ENCODE measurements at places on chromosomes 6 and 20.

GRCh38 chr6:18211338-18211737 lies 53.0 kb downstream of the DEK start:
- no peak for DNase-seq

GRCh38 chr6:41887331-41887751 lies 7.8 kb downstream of the USP49 start:
- DNase-seq, result no peak

DNA sequence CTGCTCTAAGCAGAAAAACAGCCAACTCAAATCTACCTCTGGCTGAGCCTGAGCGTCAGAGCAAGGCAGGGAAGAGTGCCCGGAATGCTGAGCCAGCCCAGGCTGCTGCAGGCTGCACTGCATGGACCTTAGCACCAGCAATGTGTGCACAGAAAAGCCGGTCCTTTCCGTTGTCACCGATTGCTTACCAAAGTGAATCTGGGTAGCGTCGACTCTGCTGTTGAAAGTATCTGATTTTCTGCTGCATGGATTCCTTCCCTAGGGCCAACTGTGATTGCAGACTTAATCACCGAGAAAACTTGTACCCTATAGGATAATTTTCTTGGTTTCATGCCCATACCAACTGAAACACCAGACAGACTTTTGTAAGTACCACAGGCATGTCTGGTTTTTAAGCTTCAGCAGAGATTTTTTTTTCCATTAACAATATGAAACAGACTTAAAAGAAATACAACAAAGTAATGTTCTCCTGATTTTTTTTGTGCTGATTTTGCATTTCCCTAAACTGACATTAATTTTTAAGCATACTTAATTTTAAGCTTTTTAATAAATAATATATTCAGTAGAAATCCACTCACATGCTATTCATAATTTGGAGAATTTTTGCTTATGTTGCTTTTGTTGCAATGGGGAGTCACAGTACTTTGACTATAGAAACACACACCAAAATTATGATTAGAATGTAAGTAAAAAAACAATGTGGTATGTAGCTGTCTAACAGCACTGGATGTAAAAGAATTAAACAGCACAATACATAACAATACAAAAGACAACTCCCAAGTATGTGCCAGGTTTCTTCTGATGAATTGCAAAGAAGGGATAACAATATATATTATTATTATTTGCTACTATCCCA lies 218.0 kb downstream of the THBS2 start:
- no peak for DNase-seq

- no peak for DNase-seq
Measured at GRCh38 chr6:35518566-35519312, 6.0 kb upstream of the TULP1 start.

GRCh38 chr6:138286698-138287097 lies 68.4 kb upstream of the PBOV1 start:
- DNase-seq, result no peak

Data from SW480 (cell line).